ENCODE measurements at places on chromosomes 7 and 10. TPM values are rescaled to one million over a fixed set of nuclear protein-coding genes. Genes with fewer than 3 reads are reported as not detected.

Gene ZNF487
- 2.2 TPM for total RNA-seq

GRCh38 chr7:121595758-121596696 is 199.9 kb upstream of the FAM3C start:
- H3K4me1 ChIP-seq = no peaks in the 10 kb centered on the region
- no peak for DNase-seq
- no peaks in the 10 kb centered on the region for H3K27me3 ChIP-seq
- no peak overlapping the region for H3K4me3 ChIP-seq

DNA sequence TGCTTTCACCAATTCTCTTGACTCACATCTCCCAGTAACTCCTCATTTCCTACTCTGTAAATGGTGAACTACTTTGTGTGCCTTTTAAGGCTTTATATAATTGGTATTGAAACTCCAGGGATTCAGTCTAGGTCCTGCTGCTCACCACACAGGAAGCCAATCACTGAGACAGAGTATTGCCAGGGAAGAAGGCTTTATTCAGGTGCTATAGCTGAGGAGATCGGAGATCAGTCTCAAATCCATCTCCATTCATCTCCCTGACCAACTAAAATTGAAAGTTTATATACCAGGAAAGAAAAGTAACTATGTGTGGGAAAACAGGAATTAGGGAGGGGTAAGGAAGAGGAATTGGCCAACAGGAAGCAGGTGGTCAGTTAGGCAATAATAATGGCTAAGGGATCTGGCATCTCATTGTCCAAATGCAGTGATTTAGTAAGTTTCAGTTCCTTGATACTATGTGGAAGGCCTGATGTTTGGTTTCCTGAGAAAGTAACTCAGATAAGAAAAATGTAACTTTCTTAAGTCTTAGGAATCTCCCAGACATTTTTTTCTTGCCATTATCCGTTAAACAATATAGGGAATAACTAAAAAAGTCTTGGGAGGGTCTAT is 10.2 kb upstream of the SDHAF3 start:
- peaks cover 3% of the 10 kb centered on the region for H3K4me1 ChIP-seq
- H3K27ac ChIP-seq = no peak overlapping the region
- no peak for DNase-seq
- H3K27me3 ChIP-seq = no peaks in the 10 kb centered on the region
- H3K4me3 ChIP-seq = no peak overlapping the region

Gene AKR1C3
- total RNA-seq = 27.1 TPM

All from left ventricle myocardium inferior (tissue), 1 donor.